ENCODE measurements at places on chromosomes 5 and 9.

GRCh38 chr5:129499208-129499852, 39.2 kb downstream of the ADAMTS19 start:
- no peak for DNase-seq

- no peak for DNase-seq
Measured at GRCh38 chr5:122163121-122164069, 34.0 kb downstream of the ZNF474 start.

GRCh38 chr5:132499440-132500243, 9.1 kb upstream of the IRF1 start:
- DNase-seq = peak; percentile 11

GRCh38 chr5:141608557-141608956, 10.2 kb downstream of the DIAPH1 start:
- no peak for DNase-seq

DNA sequence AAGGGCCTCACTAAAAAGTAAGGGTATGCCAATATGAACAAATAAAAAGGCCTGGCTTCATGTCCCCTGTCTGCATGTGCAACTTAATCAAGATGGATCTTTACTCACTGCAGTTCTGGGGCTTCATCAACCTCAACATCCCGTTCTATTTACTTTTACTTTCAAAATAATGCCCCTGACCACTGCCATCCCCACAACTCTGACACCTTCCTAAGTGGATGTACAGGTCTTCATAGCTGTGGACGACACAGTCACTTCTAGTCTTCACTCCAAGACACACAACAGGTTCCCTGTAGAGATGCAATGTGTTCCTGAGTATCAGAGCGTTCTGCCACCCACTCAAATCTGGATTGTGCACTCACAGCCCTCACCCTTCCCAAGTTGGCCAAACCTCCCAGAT, 136.1 kb downstream of the ENC1 start:
- DNase-seq = no peak

DNA sequence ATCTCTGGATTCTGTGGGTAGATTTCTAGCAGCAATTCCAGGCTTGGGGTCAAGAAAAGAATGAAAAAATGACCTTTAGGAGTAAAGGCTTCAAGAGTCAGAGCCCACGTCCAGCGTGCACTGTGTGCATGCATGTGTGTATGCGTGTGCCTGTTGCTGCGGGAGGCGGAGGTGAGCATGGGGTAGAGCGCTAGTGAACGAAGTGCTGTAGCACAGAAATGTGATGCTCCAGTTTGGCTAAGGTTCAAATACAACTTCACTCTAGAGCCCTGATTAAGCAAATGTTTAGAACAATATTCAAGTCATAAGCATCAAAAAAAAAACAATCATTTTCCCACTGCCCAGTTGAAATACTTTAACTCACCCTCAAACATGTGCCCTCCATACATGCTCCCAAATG, 403.9 kb downstream of the ZNF608 start:
- DNase-seq = no peak

GRCh38 chr9:129359916-129360536, 182.0 kb upstream of the IER5L start:
- DNase-seq = no peak

GRCh38 chr5:14644623-14645237, 19.8 kb upstream of the OTULIN start:
- no peak for DNase-seq

DNA sequence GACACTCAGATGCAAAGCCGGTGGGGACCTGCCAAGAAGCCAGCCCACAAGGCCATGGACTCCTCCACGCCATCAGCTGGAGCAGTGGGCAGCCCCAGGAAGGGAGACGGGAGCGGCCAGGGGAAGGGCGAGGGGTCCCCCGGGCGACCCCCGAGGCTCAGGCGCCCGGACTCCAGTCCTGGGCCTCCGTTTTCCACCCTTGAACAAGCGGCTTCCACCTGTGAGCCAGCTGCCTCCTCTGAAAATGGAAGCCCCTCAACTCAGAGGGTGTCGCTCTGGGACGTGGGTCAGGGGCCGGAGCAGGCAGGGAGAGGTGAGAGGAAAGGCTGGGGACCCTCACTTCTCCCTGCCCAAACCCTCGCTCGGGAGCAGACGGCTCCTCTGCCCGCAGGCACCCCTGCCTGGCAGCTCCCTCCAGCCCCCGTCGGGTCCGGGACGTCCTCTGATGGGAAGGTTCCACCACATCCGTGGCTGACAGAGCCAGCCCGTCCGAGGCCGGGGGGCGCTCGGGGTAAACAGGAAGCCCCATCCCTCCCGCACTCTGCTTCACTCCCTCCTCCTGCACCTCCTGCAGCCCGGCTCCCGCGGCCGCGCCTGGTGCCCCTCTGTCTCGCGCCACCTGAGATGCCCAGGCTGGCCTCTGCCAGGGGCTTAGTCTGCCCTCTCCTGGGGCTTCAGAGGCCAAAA, 3.7 kb upstream of the EGFL7 start:
- DNase-seq = no peak

DNA sequence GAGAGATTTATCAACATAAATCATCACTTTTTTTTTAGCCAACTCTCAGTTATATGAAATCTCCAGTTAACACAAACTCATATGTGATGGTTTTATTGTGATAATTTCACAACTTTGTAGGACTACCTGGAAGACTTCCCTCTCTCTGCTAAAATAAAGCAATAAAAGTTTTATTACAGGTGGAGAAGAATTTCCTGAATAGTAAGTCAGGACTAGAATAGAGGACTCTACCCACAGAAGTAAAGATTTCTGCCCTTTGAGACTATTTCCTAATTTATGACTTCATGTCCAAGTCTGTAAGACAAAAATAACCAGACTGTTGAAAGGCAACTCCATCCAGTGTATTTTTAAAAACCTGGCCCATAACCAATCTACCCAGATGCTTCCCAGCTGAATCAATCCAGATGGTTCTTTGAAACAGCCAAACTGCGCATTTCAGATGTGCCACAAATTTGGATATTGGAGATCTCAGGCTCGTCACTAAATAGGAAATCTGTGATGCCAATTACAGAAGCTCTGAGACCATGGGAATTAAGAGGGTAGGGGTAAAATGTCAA, 234.0 kb upstream of the NMUR2 start:
- no peak for DNase-seq

DNA sequence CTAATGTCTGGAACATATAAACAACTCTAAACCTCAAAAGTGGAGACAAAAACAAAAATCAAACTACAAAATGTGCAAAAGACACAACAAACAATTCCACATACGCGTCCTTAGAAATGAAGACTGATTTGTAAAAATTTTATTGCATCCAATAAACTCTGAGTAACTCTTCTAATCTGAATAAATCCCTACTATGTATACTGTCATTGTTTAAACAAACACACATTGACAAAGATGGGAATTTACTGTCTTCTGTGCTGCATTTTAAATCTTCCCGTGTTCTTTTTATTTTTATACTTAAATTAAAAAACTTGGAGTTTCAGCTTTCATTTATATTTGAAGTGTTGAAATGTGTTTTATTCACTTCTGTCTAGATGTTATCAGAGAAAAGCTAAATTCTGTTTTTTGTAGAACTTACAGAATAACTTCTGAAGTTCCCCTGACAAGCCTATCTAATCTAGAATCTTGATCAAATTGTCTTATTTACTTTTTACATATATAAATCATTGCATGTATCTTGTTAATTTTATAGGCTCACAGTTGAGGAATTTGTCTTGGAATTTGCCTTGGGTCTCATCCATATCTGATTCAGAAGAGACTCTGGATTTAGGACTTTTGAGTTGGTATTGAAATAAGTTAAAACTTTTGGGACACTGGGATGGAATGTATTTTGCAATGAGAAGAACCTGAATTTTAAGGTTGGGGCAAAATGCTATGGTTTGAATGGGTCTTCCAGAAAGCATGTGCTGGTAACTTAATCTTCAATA, 2064.4 kb upstream of the C9orf72 start:
- no peak for DNase-seq

DNA sequence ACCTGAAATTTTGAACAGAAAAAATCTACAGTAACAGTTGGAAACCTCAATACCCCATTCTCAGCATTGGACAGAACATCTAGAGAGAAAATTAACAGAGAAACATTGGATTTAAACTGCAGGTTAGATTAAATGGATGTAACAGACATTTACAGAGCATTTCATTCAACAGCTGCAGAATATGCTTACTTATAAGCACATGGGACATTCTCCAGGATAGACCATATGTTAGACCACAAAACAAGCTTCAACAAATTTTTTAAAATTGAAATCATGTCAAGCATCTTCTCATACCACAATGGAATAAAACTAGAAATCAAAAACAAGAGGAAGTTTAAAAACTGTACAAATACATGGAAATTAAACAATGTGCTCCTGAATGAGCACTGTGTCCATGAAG, 316.3 kb downstream of the FAM170A start:
- DNase-seq = no peak

DNA sequence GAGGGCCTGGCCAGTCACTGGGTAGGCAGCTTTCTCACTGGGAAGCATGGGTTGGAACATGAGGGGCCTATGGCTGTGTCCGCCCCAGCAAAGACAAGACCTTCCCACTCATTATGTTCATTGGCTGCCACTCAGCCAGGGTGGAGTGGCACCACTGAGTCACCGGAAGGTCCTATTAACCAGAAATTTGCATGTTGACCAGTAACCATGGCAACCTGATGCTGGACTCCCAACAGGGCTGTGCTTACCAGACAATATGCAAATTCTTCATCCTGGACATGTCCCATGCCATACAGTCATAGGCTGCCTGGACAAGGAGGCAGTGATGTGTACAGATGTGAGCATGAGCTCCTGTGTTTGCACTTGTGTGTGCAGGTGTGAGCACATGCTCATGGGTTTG, 66.7 kb downstream of the PSD2 start:
- DNase-seq = peak; percentile 62

- peak; percentile 100 for DNase-seq
Measured at GRCh38 chr9:125241000-125241862, at the start of gene HSPA5. TSS of gene HSPA5 (minus strand) at chr9:125241343. CDS start at chr9:125241126, 217 bp downstream.

- no peak for DNase-seq
Measured at GRCh38 chr9:32427111-32427873, 42.8 kb downstream of the ACO1 start.

GRCh38 chr9:125785248-125785751, 38.1 kb downstream of the PBX3 start:
- peak; percentile 91 for DNase-seq

GRCh38 chr5:41193456-41194205, 19.7 kb downstream of the C6 start:
- DNase-seq = no peak

GRCh38 chr5:72558383-72558782, 51.2 kb upstream of the ZNF366 start:
- peak; percentile 9 for DNase-seq

DNA sequence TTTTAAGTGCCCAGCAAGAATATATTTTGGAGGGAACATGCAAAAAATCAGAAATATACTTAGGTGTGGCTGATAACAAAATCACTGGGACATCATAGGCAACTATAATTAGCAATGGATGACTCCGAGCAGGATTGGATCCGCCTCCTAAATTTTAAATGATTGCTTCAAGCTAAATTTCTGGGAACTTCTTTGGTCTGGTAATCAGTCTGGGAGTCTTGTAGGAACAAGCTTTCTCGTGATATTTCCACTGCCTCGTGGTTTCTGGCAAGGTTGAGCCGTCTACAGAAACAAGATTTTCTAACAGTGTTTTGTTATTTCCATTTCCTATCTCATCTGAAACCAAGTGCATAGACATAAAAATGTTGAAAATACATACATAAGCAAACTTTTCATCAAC, 232.6 kb downstream of the BNC2 start:
- no peak for DNase-seq

GRCh38 chr5:111486055-111486454, 26.3 kb downstream of the STARD4 start:
- DNase-seq = no peak

DNA sequence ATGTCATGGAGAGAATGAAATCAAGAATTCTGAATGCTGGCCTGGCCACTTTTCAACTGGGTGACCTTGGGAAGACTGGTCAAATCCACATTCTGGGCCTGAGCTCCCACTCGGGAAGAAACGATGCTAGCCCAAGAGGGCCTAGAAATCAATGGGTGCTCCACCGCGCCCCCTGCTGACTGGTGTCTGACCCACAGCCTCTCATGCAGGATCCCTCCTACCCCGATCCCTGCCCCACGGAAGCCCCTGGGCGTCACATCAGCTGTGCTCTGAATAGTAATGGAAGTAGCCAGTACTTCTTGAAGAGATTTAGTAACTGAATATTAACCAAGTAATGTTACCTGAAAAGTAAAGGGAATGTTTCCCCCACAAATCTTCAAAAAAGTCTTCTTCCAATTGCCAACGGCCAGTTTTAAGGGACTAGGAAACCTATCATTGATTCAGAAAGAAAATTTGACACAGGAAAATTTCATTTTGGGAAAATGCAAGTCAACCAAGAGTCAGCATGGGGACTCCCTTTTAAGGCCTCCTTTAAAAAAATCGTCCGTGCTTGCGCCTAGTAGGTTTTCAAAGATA, 43.9 kb downstream of the CRB2 start:
- DNase-seq = no peak

DNA sequence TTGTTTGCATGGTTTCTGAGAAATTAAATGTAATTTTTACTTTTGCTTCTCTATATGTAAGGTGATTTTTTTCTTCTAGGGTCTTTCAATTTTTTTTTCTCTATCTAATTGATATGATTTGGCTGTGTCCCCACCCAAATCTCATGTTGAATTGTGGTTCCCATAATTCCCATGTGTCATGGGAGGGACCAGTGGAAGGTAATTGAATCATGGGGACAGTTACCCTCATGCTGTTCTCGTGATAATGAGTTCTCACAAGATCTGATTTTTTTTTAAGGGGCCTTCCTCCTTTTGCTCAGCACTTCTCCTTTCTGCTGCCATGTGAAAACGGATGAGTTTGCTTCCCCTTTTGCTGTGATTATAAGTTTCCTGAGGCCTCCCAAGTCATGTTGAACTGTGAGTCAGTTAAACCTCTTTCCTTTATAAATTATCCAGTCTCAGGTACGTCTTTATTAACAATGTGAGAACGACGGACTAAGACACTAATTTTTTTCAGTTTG, 150.8 kb downstream of the MTRR start:
- peak; percentile 29 for DNase-seq

GRCh38 chr9:24245988-24246387, 299.7 kb downstream of the IZUMO3 start:
- peak; percentile 7 for DNase-seq

DNA sequence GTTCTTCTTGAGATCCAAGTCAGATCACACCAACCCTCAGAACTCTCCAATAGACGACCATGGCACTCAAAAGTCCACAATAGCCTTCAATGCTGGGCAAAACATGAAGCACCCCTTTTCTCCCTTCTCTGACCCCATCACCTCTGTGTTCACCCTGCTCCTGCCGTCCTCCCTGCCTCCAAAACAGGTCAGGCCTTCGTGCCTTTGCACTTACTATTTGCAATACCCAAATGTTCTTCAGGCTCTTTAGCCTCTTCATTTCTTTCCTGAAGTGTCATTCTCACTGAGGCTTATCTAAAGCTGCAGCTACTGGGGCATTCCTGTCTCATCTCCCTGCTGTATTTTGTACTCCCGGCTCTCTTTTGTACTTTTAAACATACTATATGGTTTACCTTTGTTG, 2.0 kb upstream of the ROPN1L start:
- DNase-seq = no peak

- DNase-seq = no peak
Measured at GRCh38 chr5:122149321-122150090, 20.2 kb downstream of the ZNF474 start.

All from inflammatory macrophage treated with lipopolysaccharide for 4 hours (primary cell).